ENCODE measurements at places on chromosomes 3 and 15. TPM values are rescaled to one million over a fixed set of nuclear protein-coding genes. Genes with fewer than 3 reads are reported as not detected.

GRCh38 chr3:101890716-101891115 lies 41.4 kb downstream of the NFKBIZ start:
- DNase-seq: no peak

GRCh38 chr3:176964661-176965060 lies 232.6 kb downstream of the TBL1XR1 start:
- no peak for DNase-seq

DNA sequence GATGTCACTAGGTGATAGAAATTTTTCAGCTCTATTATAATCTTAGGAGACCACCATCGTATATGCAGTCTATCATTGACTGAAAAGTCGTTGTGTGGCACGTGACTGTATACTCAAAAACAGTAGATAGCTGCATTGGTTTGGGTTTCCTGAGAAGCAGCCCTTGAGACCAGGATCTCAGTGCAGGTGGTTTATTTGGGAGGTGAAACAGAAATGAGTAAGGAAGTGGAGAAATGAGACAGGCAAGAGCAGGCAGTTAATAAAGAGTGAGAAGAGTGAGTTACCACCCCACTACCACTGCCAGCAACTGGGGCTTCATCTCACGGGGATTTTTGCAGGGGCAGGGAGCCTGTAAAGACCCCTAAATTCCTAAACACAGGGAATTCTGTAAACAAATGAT lies 221.0 kb downstream of the SHQ1 start:
- no peak for DNase-seq

DNA sequence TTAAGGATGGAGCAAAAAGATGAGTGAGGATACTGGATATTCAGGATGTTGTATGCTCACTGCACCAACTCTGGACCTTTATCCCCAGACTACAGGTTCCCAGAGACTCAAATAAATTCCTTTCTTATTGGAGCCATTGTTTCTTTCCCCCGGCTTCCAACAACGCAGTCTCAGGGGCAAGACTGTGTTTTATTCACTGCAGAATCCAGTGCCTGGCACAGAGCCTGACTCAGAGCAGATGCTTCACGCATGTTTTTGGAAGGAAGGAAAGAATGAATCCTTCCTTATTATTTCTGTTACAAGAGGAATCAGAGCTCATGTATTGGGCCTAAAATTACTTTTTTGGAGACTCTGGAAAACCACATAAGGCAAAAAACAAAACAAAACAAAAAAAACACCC lies 96.0 kb upstream of the VGLL4 start:
- peak; percentile 20 for DNase-seq

DNA sequence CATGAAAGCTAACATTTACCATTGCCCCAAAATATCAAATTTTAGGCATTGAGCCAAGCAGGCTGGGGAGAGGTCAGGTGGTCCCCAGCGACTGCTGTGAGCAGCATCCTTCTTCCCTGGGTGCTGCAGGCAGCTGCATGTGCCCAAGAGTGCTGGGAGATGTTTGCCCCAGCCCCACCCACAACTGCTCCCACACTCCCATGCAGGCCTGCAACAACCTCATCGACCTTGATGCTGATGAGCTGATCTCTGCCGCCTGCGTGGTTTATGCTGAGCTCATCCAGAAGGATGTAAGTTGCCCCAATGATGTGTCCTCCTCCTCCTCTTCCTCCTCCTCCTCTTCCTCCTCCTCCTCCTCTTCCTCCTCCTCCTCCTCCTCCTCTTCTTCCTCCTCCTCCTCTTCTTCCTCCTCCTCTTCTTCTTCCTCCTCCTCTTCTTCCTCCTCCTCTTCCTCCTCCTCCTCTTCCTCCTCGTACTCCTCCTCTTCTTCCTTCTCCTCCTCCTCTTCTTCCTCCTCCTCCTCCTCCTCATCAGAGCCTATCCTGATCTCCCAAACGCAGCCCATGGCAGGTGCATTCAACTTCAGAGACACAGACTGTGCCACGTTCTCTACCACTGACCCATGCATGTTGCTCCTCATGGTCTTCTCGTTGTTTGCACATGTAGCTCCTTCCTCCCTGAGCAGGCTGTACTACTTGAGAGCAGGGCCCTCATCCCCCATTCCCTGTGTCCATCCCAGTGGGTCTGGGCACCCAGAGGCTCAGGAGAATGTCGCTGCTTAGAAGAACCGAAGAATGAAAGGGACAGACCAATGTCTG lies 15.1 kb downstream of the TBC1D21 start:
- peak; percentile 0 for DNase-seq

- no peak for DNase-seq
These were observed 32.2 kb upstream of the GANC start for GRCh38 chr15:42240823-42241222.

Gene TEX55
- not detected for total RNA-seq
